ENCODE measurements at places on chromosomes 13 and 19. TPM values are rescaled to one million over a fixed set of nuclear protein-coding genes. Genes with fewer than 3 reads are reported as not detected.

DNA sequence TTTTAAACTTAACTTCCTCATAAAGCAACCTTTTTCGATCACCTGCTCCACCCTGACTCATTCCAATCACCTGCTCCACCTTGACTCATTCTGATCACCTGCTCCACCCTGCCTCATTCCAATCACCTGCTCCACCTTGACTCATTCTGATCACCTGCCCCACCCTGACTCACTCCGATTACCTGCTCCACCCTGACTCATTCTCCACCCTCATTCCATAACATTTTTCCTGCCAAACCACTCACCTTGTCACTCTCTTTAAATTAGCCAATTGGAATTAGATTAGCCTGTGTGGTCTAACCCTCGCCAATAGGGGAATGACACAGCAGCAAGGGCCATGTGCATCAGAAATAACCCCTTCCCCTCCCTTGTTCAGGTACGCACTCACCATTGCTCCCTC, 31.9 kb upstream of the ZNF83 start:
- H3K4me3 ChIP-seq: no peak overlapping the region
- H3K27me3 ChIP-seq: no peaks in the 10 kb centered on the region
- DNase-seq: no peak
- H3K4me1 ChIP-seq: no peaks in the 10 kb centered on the region
- H3K27ac ChIP-seq: no peak overlapping the region

GRCh38 chr13:107715496-107715895, 499.8 kb downstream of the LIG4 start:
- H3K27ac ChIP-seq: no peak overlapping the region
- no peaks in the 10 kb centered on the region for H3K27me3 ChIP-seq
- no peak overlapping the region for H3K4me3 ChIP-seq
- DNase-seq: no peak
- no peaks in the 10 kb centered on the region for H3K4me1 ChIP-seq

DNA sequence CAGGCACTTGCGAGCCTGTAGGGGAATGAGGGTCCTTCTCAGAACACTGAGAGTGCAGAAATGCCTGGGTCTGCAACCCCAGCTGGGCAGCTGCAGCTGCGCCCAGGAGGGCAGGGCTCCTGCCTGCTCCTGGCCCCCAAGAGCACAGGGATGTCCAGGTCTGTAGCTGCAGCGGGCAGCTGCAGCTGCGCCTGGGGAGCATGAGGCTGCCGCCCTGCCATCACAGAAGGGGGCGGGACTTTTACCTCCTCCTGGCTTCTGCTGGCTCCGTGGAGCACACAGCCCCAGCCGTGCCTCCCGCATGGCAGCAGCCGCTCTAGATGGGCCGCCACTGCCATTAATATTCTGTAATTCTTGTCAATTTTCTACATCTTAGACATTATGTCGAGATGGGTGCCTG, 17.8 kb downstream of the CPB2 start:
- H3K27ac ChIP-seq: no peak overlapping the region
- H3K4me1 ChIP-seq: no peaks in the 10 kb centered on the region
- no peak overlapping the region for H3K4me3 ChIP-seq
- DNase-seq: no peak
- H3K36me3 ChIP-seq: no peaks in the 10 kb centered on the region
- H3K27me3 ChIP-seq: no peaks in the 10 kb centered on the region

DNA sequence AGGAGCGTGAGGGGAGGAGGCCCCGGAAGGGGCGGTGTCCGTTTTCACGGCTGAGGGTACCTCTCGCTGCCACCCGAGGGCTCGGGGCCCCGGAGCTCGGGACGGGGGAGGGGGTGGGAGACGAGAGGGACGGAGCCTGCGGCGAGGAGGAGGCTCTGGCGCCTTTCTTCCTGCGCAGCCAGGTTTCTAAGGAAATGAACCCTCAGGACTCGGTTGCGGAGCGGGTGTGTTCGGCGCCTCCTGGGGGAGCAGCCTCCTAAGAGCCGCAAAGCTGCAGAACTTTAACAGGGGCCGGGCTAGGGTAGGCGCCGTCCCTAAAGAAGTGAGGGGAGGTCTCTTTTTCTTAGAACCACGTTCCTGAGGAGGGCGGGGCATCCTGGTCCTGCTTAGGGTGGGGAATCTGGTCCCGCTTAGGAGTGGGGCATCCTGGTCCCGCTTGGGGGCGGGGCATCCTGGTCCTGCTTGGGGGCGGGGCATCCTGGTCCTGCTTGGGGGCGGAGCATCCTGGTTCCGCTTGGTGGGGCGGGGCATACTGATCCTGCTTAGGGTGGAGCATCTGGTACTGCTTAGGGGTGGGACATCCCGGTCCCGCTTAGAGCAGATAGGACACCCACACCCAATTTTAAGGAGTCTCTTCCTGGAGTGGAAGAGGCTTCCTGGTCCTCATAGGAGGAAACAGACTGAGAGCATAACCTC, 6.2 kb downstream of the SYT5 start:
- H3K4me1 ChIP-seq: peaks cover 3% of the 10 kb centered on the region
- DNase-seq: peak; percentile 78
- H3K27ac ChIP-seq: no peak overlapping the region
- no peak overlapping the region for H3K4me3 ChIP-seq
- H3K36me3 ChIP-seq: no peaks in the 10 kb centered on the region
- H3K27me3 ChIP-seq: peaks cover 42% of the 10 kb centered on the region

DNA sequence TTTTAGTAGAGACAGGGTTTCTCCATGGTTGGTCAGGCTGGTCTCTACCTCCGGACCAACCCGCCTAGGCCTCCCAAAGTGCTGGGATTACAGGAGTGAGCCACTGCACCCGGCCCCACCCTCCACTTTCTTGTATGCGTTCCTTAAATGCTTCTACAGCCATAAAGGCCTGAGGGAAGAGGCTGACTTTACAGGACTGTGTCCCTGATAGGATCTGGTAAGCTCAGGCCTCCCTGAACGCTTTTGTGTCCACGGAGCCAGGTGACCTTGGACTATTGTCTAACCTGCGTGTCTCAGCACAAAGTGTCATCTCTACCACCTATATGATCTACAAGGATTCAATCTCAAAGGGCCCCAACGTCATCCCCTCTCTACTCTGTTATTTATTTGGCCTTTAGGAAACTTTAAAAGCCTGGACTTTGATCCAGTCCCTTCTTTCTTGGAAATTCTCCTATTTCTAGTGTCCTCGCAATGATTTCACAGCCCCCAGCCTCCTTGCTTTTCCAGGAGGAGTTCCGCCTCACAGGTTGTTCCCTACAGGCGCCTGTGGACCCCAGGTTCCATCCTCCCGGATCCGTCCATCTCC, 701 bp downstream of the ZNF552 start:
- no peaks in the 10 kb centered on the region for H3K36me3 ChIP-seq
- H3K27ac ChIP-seq: peak overlapping the region; percentile 78
- H3K4me1 ChIP-seq: peaks cover 10% of the 10 kb centered on the region
- peak overlapping the region; percentile 71 for H3K4me3 ChIP-seq

- H3K27ac ChIP-seq: no peak within 1 kb of the TSS
- peak; percentile 100 for DNase-seq
- H3K4me3 ChIP-seq: peak within 1 kb of the TSS; percentile 33
- no peaks in the 10 kb centered on the region for H3K36me3 ChIP-seq
- H3K4me1 ChIP-seq: peaks cover 20% of the 10 kb centered on the region
These were observed at the start of gene MAP2K7 for GRCh38 chr19:7903244-7904073. MAP2K7 (plus strand) TSS chr19:7903877; CDS start chr19:7903945, 68 bp downstream.

DNA sequence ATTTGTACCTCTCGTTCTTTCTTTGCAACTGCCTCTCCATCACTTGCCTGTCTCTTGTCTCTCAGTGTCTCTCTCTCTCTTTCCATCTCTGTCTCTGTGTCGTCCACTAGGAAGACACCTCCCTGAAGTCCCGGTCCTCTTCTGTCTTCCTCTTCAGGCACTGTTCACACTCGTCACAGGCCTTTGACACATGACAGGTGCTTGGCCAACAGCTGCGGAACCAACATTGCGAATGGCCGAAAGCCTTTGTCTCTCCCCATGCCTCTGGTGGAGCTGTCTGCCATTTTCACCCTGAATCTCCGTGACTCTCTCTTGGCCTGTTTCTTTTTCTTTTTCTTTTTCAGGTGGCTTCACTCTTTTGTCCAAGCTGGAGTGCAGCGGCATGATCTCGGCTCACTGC, 2.8 kb downstream of the HIPK4 start:
- no peaks in the 10 kb centered on the region for H3K36me3 ChIP-seq
- peaks cover 7% of the 10 kb centered on the region for H3K4me1 ChIP-seq
- no peaks in the 10 kb centered on the region for H3K27me3 ChIP-seq
- DNase-seq: no peak

GRCh38 chr13:70896136-70896535, 787.9 kb upstream of the KLHL1 start:
- no peak overlapping the region for H3K4me3 ChIP-seq
- no peaks in the 10 kb centered on the region for H3K36me3 ChIP-seq
- H3K27ac ChIP-seq: no peak overlapping the region
- H3K27me3 ChIP-seq: no peaks in the 10 kb centered on the region
- no peaks in the 10 kb centered on the region for H3K4me1 ChIP-seq

DNA sequence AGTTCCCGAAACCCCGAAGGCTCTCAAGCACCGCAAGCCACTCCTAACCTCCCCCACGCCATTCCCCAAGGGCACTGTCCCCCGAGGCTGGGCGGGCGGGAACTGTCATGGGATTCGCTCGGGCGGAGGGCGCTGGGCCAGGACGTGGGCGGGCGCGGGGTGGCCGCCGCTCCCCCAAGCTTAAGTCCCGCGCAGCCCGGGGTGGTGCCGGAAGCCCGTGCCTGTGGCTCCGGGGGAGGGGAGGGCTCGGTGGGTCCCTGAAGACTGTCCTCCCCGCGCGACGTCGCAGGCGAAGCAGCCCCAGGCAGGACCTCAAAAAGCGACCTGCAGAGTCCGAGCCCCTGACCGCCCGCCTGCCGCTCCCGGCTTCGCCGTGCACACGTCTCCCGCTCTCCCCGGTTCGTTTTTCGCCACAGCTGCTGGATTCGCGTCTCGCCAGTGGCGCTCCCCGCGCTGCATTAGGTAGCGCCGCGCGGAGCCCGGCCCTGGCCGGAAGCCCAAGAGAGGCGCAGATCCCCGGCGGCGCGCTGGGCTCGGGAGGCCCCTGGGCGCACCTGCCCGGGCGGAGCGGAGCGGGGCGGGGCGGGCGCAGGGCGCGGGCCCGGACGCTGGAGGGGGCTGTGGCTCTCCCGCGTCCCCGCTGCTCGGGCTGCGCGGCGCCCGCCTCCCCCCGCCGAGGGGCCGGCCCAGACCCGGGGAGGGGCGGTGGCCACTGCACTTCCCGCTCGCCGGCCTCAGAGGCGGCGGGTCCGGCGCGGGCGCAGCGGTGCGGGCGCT, at the start of gene FARP1:
Gene FARP1, plus strand, starts transcription at position 715 of the 777 bp plus-strand sequence. CDS start 70,149 bp downstream, outside the sequence.
- H3K4me3 ChIP-seq: peak within 1 kb of the TSS; percentile 80
- DNase-seq: peak; percentile 84
- no peaks in the 10 kb centered on the region for H3K36me3 ChIP-seq
- H3K4me1 ChIP-seq: peaks cover 34% of the 10 kb centered on the region
- H3K27ac ChIP-seq: no peak within 1 kb of the TSS

GRCh38 chr19:3753631-3754410, 7.7 kb downstream of the APBA3 start:
- peaks cover 55% of the 10 kb centered on the region for H3K36me3 ChIP-seq
- no peak overlapping the region for H3K27ac ChIP-seq
- no peaks in the 10 kb centered on the region for H3K27me3 ChIP-seq
- no peak for DNase-seq
- H3K4me3 ChIP-seq: no peak overlapping the region

GRCh38 chr19:3649888-3650287, 23.3 kb upstream of the CACTIN start:
- H3K4me3 ChIP-seq: no peak overlapping the region
- no peak overlapping the region for H3K27ac ChIP-seq
- peaks cover 45% of the 10 kb centered on the region for H3K36me3 ChIP-seq
- no peaks in the 10 kb centered on the region for H3K4me1 ChIP-seq
- no peak for DNase-seq

GRCh38 chr13:31264151-31264550, 64.4 kb downstream of the B3GLCT start:
- no peak overlapping the region for H3K4me3 ChIP-seq
- no peaks in the 10 kb centered on the region for H3K4me1 ChIP-seq
- H3K27me3 ChIP-seq: no peaks in the 10 kb centered on the region
- DNase-seq: no peak
- no peaks in the 10 kb centered on the region for H3K36me3 ChIP-seq
- H3K27ac ChIP-seq: no peak overlapping the region

DNA sequence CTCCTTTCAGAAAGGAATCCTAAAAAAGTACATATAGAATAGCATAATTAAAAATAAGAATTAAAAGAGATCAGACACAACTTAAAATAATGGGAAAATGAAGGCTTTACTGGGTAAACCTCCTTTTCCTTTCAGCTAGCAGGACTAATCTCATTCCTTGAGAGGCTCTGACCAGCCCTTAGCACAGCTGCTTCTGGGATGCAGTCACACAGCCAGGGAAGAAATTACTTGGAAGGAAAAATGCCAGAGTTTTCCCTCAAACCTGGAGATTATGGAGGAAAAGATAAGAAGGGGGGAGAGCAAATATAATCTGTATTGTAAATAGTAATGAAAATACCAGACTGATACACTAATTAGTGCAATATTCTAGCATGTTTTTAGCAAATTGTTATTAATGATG, 91.8 kb downstream of the LRCH1 start:
- no peak overlapping the region for H3K27ac ChIP-seq
- H3K36me3 ChIP-seq: no peaks in the 10 kb centered on the region
- H3K27me3 ChIP-seq: no peaks in the 10 kb centered on the region
- H3K4me1 ChIP-seq: peaks cover 31% of the 10 kb centered on the region
- no peak for DNase-seq

GRCh38 chr19:35779033-35779432, 3.7 kb downstream of the ARHGAP33 start:
- no peak overlapping the region for H3K4me3 ChIP-seq
- H3K4me1 ChIP-seq: no peaks in the 10 kb centered on the region
- no peak overlapping the region for H3K27ac ChIP-seq
- DNase-seq: no peak
- H3K36me3 ChIP-seq: peaks cover 6% of the 10 kb centered on the region
- H3K27me3 ChIP-seq: no peaks in the 10 kb centered on the region

DNA sequence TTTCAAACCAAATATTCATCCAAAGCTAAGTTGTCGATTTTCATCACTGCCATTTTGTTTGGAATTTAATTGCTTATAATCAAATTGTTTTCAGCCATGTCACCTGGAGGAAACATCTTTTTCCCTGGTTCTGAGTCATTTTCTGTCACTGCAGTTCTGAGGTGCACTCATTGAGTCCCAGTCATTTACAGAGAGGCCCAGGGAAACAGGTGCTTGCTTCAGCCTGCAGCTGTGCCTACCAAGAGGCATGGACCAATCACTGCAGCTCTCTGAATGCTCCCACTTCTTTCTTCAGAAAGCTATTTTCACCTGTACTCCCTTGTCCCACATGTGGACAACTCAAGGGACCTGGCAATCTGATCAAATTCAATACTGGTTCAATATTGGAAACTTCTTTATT, 308.1 kb downstream of the COG6 start:
- H3K27ac ChIP-seq: no peak overlapping the region
- no peak overlapping the region for H3K4me3 ChIP-seq
- DNase-seq: no peak
- no peaks in the 10 kb centered on the region for H3K36me3 ChIP-seq
- no peaks in the 10 kb centered on the region for H3K4me1 ChIP-seq
- no peaks in the 10 kb centered on the region for H3K27me3 ChIP-seq

- H3K27ac ChIP-seq: no peak overlapping the region
- H3K4me3 ChIP-seq: no peak overlapping the region
- no peaks in the 10 kb centered on the region for H3K27me3 ChIP-seq
These were observed 356.8 kb downstream of the RFC3 start for GRCh38 chr13:34174671-34175145.

GRCh38 chr19:38412961-38413360, 10.1 kb downstream of the FAM98C start:
- no peak for DNase-seq
- no peak overlapping the region for H3K27ac ChIP-seq
- H3K4me3 ChIP-seq: no peak overlapping the region
- no peaks in the 10 kb centered on the region for H3K4me1 ChIP-seq
- H3K36me3 ChIP-seq: no peaks in the 10 kb centered on the region

Gene NOSIP
- total RNA-seq: 98.2 TPM

Gene IGLON5
- not detected for total RNA-seq

Gene ZNF616
- total RNA-seq: 20.9 TPM

Gene ZNF132
- total RNA-seq: 10.0 TPM

Gene FGF9
- 1.6 TPM for total RNA-seq

Gene CASP14
- not detected for total RNA-seq

Gene ZNF284
- 2.6 TPM for total RNA-seq

Gene CEACAM4
- total RNA-seq: 1.1 TPM

All from adrenal gland (tissue), 19 donors.